ENCODE measurements at places on chromosomes 4 and X.
A peak's percentile ranks its signal among the peaks of the same experiment; 100 is the strongest.

- no peak for DNase-seq
Measured at GRCh38 chrX:119757979-119758730, at the start of gene SOWAHD. TSS of gene SOWAHD (plus strand) at chrX:119758588. CDS start at chrX:119758668, 80 bp downstream.

- no peak for DNase-seq
Measured at GRCh38 chr4:75654905-75655304, 18.3 kb downstream of the G3BP2 start.

- no peak for DNase-seq
Measured at GRCh38 chr4:86615501-86615900, 21.4 kb downstream of the PTPN13 start.

GRCh38 chr4:112348488-112349158, 51.5 kb downstream of the ALPK1 start:
- DNase-seq: peak; percentile 73

GRCh38 chr4:89535251-89535650, 227.7 kb upstream of the GPRIN3 start:
- peak; percentile 27 for DNase-seq

DNA sequence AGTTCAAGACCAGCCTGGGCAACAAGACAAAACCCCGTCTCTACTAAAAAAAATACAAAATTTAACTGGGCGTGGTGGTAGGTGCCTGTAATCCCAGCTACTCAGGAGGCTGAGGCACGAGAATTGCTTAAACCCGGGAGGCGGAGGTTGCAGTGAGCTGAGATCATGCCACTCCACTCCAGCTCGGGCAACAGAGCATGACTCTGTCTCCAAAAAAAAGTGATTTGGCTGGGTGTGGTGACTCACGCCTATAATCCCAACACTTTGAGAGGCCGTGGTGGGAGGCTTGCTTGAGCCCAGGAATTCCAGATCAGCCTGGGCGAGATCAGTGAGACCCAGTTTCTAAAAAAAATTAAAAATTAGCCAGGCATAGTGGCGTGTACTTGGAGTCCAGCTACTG, 4.1 kb downstream of the OPHN1 start:
- peak; percentile 58 for DNase-seq

- no peak for DNase-seq
Measured at GRCh38 chrX:153995504-153995903, 22.9 kb downstream of the TMEM187 start.

GRCh38 chr4:24625091-24625490, 40.7 kb upstream of the DHX15 start:
- no peak for DNase-seq

- DNase-seq: peak; percentile 30
Measured at GRCh38 chr4:110208419-110208818, 10.0 kb upstream of the ELOVL6 start.

- peak; percentile 8 for DNase-seq
Measured at GRCh38 chrX:112677167-112677566, 2.6 kb downstream of the LHFPL1 start.

GRCh38 chr4:167903291-167903721, 189.0 kb upstream of the ANXA10 start:
- peak; percentile 79 for DNase-seq

DNA sequence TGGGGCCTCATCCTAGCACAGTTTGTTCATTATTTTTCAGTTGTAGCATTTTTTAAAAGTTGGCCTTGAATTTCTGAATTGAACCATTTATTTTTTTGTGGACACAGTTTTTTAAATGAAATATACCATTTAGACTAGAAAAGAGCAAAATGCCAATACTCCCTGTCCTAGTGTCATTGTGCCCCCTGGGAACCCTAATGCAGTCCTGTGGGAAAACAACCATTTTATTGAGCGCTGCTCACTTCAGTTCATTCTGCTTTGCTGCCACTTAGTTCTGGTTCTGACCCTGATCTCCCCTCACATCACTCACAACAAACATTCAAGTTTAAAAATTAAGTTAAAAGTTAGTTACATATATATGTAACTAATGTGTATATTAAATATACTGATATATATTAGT, 5.4 kb downstream of the NFKB1 start:
- DNase-seq: no peak

DNA sequence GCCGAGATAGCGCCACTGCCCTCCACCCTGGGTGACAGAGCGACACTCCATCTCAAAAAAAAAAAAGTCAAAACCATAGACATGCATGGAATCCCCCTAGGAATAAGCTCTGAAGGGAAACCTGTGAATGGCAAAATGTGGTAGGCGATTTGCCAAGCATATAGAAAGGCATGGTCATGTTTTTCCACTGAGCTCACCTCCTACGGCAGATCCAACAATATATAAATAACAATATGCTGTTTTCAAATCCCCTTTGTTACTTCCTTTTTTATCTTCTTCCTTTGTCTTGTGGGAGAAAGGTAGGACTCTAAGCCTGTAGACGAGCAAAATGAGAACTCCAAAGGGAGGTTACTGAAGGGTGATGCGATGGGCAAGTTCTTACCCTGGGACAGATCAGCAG, 219.0 kb downstream of the PALLD start:
- DNase-seq: no peak

- no peak for DNase-seq
Measured at GRCh38 chr4:146311238-146311970, 97.1 kb downstream of the REELD1 start.

GRCh38 chr4:137194670-137195069, 337.6 kb downstream of the PCDH18 start:
- no peak for DNase-seq

- DNase-seq: no peak
Measured at GRCh38 chr4:15809058-15809457, 30.9 kb downstream of the CD38 start.

DNA sequence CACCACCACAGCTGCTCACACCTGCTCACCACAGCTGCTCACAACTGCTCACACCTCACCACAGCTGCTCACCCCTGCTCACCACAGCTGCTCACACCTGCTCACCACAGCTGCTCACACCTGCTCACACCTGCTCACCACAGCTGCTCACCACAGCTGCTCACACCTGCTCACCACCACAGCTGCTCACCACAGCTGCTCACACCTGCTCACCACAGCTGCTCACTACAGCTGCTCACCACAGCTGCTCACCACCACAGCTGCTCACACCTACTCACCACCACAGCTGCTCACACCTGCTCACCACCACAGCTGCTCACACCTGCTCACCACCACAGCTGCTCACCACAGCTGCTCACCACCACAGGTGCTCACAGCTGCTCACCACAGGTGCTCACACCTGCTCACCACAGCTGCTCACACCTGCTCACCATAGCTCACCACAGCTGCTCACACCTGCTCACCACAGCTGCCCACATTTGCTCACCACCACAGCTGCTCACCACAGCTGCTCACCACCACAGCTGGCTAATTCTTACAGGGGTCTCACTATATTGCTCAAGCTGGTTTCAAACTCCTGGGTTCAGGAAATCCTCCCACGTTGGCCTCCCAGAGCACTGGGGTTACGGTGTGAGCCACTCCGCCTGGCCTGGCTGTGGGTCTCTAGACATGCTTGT, 30.4 kb upstream of the CPLX1 start:
- DNase-seq: no peak

GRCh38 chr4:171378323-171378722, 434.9 kb upstream of the GALNTL6 start:
- DNase-seq: no peak

DNA sequence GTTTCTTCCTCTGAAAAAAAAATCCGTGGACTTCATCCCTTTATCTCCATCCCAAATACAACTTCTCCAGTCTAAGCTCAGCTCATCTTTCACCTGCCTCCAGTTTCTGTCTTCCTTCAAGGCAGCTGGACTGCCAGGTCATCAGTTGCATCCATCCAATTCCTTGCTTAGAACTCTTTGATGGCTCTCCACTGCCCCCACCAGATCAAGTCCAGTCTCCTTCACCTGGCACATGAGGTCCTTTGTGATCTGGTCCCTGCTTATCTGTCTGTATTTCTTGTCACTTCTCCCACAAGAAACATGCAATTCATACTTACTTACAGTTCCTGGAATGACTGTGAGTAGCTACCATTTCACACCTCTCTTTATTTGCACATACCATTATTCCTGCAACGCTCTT, 33.8 kb downstream of the OTUD6A start:
- DNase-seq: peak; percentile 24

- no peak for DNase-seq
Measured at GRCh38 chr4:1041936-1042330, 30.5 kb downstream of the FGFRL1 start.

- no peak for DNase-seq
Measured at GRCh38 chrX:80021621-80022020, 7.1 kb downstream of the TBX22 start.

DNA sequence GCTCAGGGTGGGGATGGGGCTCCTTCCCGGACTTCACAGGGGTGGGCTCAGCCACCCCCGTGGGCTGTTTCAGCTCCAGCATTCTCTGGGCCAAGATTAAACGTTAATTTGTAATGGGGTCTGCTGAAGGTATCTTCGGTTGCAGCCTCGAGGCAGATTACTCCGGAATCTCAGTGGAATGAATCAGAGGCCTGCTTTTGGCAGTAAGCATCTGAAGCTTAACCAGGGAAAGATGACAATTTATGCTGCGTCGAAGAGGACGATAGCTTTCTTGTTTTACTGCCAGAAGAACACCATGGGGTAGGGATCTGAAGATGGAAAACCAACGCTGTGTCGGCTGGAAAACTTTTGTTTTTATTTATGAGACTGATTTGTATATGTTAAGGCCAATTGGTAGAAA, 129.2 kb upstream of the MSX1 start:
- DNase-seq: no peak

DNA sequence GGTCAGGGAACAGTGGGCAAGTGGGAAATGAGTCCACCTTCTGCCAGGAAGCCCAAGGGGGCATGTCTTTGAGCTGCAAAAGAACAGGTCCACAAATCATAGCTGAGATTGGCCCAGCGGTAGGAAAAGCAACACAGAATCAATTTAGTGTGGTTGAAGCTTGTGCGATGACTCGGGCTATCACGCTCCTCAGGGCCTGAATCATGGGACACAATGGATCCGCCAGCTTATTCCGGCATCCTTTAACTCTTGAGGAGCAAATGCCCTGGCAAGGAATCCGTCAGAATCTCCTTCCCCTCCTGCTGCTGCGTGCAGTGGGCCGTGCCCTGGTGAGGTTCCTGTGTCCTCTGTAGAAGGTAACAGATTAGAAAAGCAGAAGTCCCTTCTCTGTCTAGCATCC, 98.0 kb downstream of the RELL1 start:
- DNase-seq: peak; percentile 11

DNA sequence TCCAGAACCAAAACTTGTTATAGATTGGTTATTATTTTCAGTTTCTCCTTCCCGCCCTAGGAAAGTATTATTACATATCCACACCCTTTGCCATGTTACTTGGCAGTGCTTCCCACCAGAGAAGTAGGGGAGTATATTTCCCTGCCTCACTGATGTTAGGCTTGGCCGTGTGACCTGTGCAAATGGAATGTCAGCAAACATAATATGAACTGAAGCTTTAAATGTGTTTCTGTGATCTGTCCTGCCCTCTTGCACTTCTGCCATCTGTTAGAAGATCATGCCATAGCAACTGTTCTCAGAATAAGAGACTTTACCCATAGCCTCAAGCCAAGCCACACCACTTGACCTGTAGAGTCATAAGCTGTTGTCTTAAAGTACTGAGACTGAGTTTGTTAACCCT, 36.7 kb upstream of the NEUROG2 start:
- peak; percentile 77 for DNase-seq

DNA sequence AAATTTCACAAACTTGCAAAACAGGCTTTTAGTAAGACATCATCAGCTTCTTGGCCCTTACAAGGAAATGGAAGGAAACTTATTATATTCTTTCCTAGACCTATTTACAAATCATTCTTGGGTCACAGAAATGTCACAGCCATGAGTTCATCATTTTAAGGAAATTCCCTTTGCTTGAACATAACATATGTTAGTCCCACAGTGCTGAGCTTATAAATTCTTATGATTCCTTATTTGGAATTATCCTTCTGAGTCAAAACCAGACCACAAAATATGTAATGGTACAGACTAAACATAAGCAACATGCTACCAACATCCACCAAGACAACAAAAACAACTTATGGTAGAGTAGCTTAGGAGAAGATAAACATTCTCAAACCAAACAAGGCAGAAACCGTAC, 236.9 kb upstream of the CTSO start:
- peak; percentile 58 for DNase-seq

DNA sequence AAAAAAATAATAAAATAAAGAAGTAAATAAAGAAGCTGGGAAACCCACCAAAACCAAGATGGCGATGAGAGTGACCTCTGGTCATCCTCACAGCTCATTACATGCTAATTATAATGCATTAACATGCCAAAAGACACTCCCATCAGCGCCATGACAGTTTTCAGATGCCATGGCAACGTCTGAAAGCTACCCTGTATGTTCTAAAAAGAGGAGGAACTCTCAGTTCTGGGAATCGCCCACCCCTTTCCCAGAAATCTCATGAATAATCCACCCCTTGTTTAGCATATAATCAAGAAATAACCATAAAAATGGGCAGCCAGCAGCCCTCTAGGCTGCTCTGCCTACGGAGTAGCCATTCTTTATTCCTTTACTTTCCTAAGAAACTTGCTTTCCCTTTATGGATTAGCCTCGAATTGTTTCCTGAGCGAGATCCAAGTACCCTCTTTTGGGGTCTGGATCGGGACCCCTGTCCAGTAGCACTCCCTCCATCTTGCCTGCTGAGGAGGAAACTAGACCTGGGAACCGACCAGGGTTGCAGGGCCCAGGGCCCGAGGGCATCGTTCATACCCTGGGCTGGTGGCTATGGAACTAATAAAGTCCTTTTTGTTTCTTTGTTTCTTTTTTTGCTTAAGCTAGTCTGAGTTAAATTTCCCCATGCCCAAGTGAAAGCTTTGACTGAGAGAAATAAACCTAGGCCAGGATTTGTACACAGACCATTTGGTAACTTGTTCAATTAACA, 30.9 kb downstream of the HTT-AS start:
- DNase-seq: no peak

DNA sequence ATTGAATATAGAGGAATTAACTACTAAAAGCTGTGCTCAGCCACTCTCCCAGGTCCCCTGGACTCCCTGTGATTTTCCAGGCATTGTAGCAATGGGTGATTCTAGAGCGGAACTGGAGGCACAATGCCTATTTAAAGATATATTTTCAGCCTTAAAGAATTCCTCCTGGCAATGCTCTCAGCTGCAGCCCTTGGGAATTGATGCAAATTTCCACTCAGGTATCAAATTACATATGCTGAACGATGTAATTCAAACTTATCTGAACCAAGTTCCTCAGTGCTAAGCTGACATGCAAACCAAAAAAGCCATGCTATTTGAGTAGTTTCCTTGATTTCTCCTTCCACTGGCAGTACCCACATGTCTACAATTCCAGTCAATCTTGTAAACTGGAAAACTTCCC, 86.3 kb upstream of the GABRA3 start:
- no peak for DNase-seq

Data from fibroblast of mammary gland (primary cell).